ENCODE measurements at places on chromosomes 5 and 9. TPM values are rescaled to one million over a fixed set of nuclear protein-coding genes. Genes with fewer than 3 reads are reported as not detected.
A peak's percentile ranks its signal among the peaks of the same experiment; 100 is the strongest.

The C9orf153 gene
- 0.63 TPM for total RNA-seq

The UHRF2 gene
- 47.6 TPM for total RNA-seq

The PCDHAC1 gene
- total RNA-seq = not detected

The TLX3 gene
- total RNA-seq = not detected

The PCDHA11 gene
- total RNA-seq = 0.94 TPM

- DNase-seq = no peak
Observed at GRCh38 chr5:81080809-81081460, 120.8 kb downstream of the RASGRF2 start.

DNA sequence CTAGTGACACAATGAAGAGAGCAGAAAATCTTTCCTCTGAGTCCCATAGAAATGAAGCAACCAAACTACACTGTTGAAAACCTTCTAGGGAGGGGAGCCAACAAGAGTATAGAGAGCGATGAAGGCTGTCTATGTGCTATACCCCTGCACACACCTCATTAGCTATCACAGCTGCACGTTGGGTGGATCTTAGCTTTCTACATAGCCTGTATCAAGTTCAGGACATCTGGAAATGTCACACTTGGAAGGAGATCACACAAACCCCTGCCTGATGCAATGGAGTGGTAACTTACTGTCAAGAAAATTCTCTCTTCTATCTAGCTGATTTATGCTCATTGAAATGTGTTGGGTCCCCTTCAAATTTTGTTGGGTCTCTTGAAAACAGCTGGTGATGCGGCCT is 127.0 kb upstream of the NTRK2 start:
- DNase-seq = no peak

DNA sequence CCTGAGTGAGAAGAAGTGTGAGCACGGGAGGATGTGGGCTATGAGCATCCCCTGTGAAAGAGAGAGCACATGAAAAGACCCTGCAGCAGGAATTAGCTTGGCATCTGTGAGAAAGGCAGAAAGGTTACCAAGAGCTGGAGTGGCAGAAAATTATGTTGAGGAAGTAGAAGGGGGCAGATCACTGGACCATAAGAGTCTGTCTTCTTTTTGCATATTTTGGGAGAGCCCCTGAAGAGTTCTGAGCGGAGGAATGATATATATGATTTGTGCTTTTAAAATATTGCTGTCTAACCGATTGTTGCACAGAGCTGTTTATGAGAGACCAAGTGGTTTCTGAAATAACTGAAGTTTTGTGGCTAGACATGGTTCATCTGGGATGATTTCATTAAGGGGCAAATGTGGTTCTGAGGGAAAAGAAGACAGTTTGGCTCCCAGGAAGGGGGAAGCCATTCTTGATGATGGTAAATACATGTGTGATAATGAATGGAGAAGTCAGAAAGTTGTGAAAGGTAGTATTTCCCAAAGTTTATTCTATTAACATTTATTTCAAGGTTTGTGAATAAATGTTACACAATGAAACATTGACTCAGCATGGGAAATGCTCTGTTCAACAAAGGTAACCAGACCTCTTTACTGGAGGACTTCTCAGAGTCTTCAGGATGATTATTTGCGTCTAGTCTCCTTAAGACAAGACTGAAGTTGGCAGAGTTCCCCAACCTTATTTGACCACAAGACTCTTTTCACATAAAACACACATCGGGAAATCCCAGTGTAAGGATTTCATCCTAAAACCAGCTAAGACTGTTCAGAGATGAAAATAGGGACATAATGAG is 31.5 kb upstream of the ADRB2 start:
- DNase-seq = no peak

DNA sequence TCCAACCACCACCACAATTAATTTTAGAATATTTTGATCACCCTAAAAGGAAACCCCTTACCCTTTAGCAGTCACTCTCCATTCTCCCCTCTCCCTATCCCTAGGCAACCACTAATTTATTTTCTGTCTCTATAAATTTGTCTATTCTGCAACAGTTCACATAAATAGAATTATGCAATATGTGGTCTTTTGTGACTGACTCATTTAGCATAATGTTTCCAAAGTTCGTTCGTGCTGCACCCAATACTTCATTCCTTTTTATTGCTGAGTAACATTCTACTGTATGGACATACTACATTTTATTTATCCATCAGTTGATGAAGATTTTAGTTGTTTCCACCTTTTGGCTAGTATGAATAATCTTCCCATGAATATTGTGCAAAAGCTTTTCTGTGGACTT is 18.2 kb upstream of the CDC20B start:
- no peak for DNase-seq

DNA sequence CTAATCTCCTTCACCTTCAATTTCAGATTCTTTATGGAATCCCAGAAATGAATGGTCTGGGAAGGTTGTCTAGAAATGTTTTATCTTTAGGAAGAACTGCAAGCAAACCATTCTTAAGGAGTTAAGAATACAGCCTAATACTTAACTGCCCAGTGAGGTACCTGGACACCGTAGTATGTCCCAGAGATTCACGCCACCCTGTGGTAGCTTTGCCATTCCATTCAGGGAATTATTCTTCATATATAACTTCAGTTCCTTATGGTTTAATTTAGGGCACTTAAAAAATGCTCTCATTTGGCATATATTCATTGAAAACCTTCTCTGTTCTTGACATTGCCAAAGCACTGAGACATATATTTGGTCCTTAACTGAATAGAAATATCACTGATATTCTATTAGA is 49.7 kb downstream of the ACTBL2 start:
- no peak for DNase-seq

DNA sequence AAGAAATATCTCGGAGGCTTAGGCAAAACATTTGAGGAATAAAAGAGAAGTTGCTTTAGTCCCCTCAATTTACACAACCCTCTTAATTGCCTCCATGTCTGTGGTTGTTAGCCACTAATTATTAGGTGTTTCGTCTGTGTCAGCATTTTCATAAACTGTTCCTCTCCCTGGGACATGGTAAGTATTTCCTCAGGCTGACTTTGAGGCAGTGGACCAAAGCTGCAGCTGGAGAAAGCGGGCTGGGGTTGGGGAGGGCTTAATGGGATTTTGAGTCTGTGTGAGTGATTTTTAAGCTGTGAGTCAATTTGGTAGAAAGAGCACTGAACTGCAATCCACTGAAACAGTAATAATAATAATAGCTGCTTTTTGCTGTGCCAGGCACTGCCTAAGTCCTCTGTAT is 13.0 kb upstream of the TTC1 start:
- no peak for DNase-seq

DNA sequence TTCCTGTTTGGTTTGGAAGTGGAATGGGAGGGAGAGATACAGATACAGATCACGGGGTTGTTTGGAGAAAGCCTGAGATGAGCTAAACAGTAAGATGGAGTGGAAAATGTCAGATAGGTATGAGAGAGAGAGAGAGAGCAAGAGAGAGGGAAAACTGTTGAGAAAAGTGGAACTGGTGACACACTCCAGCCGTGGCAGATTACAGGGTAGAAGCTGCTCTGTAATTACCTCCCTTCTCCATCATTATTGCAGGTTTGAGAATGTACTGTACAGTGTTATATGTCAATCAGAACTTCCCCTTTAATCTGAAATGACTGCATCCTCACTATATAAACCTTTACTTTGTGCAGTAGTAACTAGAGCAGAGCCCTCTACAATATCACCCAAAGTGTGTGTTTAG is 74.5 kb upstream of the WWC1 start:
- DNase-seq = no peak

DNA sequence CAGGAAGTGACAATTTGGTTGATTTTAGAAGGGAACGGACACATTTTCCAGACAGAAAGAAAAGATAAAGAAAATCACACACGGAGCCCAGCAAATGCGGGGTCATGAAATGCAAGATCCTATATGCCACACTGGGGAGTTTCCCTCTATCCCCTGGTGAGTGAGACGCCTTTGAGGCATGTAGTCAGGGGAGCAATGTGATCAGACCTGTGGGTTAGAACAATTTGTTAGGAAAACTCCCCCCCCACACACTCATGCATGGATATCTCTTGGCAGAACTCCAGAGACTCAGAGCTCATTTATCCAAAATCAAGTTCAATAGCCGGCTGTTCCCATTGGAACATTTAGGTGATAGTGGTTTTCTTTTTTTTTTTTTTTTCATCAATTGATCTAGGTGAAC is 71.7 kb upstream of the TRIO start:
- DNase-seq = no peak

DNA sequence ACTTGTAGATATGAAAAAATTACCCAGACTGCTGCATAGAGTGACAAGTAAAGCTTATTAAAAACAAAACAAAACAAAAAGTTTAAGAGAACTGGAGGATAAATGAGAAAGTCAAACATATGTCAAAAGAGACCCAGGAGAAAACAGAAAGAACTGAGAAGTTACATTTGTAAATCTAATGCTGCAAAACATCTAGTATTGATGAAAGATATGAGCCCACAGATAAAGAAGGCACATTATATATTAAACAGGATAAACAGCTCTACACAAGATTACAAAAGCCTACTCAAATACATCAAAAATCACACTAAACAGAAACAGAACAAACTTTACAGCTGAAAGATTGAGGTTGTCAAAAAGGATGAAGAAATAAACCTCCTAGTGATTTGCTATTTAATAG is 55.1 kb downstream of the ADAMTS6 start:
- no peak for DNase-seq

DNA sequence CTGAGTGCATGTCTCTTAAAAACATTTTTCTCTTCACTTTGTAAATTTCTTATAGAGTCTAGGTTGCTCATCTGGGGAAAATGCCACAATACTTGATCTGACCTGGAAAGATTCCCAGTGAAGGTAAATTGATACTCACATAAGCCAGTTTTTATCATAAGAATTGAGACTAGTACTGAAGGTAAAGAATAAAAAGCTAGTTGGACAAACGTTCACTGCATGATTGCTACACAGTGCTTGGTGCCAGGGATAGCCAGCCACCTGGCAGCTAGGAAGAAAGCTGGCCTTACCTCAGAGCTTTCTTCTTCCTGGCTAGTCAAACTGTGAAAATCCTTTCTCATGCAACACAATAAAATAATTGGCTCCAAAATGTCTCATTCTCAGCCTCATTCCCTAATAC is 77.1 kb downstream of the MUSK start:
- DNase-seq = no peak

GRCh38 chr5:2912741-2913140 is 161.3 kb upstream of the IRX2 start:
- DNase-seq = peak; percentile 1

DNA sequence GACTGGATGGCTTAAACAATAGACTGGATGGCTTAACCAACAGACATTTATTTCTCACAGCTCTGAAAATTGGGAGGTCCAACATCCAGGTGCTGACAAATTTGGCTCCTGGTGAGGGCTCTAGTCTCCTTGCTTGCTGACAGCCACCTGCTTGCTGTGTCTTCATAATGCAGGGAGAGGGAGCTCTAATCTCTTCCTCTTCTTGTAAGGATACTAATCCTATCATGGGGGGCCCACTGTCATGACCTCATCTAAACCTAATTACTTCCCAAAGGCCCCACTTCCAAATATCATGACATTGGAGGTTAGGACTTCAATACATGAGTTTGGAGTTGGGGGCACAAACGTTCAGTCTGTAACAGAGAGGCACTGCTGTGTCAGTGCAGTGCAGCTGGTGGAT is 26.4 kb downstream of the FOXD1 start:
- DNase-seq = no peak
